ENCODE measurements at places on chromosomes 1 and 21. TPM values are rescaled to one million over a fixed set of nuclear protein-coding genes. Genes with fewer than 3 reads are reported as not detected.

Gene LAD1
- total RNA-seq: 1.2 TPM

- no peak for ATAC-seq
Measured at GRCh38 chr21:39593522-39593921, 19.2 kb upstream of the B3GALT5 start.

Gene FCGR3B
- total RNA-seq: not detected

- no peak for ATAC-seq
Measured at GRCh38 chr1:160123726-160124125, 8.2 kb downstream of the ATP1A2 start.

DNA sequence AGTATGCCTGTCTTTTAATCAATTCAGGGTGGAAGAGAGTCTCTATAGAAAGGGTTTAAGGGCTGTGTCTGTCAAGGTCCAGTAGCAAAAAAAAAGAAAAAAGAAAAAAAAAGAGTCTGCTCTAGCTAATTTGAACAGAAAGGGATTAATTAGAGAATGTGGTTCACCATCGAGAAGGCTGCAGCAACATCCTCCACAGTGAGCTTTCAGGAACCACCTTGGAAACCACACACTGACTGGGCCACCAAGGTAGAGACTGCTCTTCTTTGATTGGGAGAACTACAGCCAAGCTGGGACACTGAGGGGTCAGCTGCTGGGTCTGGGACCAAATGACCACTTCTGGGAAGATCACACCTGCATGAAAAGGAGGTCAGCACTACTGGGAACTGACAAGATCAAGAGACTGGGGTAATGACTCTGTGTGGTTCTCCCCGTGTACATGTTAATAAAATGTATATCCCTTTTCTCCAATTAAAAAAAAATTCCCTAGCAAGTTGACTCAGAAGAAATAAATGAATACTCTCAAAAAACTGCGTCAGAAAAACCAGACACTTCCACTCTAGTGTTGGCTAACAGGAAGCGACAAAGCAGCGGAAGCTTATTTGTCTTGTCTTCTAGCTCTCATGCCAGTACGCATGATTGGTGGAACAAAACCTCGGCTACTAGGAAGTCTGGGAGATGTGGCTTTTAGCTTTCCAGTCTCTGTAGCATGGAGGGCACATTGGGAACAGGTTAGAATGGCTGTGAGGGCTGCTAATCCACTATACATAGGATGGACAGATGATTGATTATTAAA is 60.0 kb upstream of the IVNS1ABP start:
- ATAC-seq: no peak

Measured in gastroesophageal sphincter (tissue), 4 donors.